ENCODE measurements at places on chromosomes 5 and 9.

GRCh38 chr9:120331913-120332312, 248.1 kb downstream of the CDK5RAP2 start:
- DNase-seq: no peak

- no peak for DNase-seq
These were observed 475 bp downstream of the DDX31 start for GRCh38 chr9:132669319-132669697.

GRCh38 chr9:112173489-112174221, 1.4 kb downstream of the SUSD1 start:
- DNase-seq: no peak

DNA sequence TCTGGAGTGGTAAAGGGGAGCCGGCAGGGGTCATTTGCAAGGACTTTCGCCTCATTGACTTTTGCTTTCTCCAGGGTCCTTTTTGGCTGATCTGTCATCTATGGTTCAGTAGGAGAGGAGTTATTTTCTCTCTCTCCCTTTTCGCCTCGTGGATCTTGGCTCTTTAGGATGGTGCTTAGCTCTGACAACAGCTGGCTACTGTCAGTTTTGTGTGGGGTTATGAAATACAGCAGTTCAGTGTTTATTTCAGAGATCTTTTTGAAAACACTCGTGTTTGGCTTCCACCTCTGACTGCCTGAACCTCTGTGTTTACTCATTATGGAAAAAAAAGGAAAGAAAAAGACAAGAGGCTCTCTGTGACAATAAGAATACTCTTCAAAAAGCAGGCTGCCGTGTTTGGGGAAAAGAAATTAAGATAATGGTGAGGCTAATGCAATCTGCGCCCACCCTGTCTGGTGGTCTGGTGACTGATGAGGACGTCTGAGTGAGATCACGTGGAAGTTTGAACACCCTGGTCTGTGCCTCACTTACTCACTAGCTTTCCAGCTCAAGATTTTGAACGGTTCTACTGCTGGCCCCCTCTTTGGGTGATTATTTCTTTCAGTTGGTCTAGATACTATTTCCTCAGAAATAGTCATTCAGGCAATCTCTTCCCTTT, 567.7 kb downstream of the CAAP1 start:
- no peak for DNase-seq

- DNase-seq: no peak
These were observed 381.4 kb upstream of the CD180 start for GRCh38 chr5:67578011-67578410.

- DNase-seq: no peak
These were observed 605 bp downstream of the CHSY3 start for GRCh38 chr5:129904667-129905472.

GRCh38 chr5:176748073-176748966, 62.0 kb upstream of the UNC5A start:
- no peak for DNase-seq

GRCh38 chr5:125215593-125215992, 469.2 kb upstream of the ZNF608 start:
- no peak for DNase-seq

Measured in activated CD4-positive, CD25-positive, alpha-beta regulatory T cell (primary cell).